ENCODE measurements at places on chromosomes 5 and 9.

DNA sequence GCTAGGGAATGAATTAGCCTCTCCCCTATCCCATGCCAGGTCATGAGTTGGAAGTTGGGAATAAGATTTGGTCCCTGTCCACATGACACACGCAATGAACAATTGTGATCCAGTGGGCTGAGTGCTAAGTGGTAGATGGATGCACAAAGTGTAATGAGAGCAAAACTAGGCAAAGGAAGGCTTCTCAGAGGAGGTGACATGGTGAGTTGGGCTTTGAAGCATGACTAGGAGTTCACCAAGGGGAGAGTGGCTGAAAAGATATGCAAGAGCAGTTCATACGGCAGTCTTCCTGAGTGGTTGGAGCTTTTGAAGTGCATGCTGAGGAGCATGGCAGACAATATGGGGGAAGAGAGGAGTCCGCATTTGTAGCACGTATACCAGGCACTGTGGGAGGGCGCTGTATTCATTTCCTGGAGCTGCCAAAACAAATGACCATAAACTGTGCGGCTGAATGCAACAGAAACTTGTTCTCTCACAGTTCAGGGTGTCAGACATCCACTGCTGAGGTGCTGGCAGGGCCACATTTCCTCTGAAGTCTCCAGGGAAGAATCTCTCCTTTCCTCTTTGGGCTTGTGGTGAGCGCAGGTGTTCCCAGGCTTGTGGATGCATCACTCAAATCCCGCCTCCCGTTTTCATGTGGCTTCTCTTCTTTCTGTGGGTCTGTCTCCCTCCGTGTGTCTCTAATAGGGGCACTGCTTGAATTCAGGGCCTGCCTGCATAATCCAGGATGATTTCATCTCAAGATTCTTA is 49.5 kb downstream of the NSG2 start:
- DNase-seq: no peak

GRCh38 chr5:16737620-16738364 is 121.0 kb upstream of the RETREG1 start:
- DNase-seq: no peak

- DNase-seq: no peak
These were observed 72.1 kb downstream of the LRSAM1 start for GRCh38 chr9:127523312-127523851.

DNA sequence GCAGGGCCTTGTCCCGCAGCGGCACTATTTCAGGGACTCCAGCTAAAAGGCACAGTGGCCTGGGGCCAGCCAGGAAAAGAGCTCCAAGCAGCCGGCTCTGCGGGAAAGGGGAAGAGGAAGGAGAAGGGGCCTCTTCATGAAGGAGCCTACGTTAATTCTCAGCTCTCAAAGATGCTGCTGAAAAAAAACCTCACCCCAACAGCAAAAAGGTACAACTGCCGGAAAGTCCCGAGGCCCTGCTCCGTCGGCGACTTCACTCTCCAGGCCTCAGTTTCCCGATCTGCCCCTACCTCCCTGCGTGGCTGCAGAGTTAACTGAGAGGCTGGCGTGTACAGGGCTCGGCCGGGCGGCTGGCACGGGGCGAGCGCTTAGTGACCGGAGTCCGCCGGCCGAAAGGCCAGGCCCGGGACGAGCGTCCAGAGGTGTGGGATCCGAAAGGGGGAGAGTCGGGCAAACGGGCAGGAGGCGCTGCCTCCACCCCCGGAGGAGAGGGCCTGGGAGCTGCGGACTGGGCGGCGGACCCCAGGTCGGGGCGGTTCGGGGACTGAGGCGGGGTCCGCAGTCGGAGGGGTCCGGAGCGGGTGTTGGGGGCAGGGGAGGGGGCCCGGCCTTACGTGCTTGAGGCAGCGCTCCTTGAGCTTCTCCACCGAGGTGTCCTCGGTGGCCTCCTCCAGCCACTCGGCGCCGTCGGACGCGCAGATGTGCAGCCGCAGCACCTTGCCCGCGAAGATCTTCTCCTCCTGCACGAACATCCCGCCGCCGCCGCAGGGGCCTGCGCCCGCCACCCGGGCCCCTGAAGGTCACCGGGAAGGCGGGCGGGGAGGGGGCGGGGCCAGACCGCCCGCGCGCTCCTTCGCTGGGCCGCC is 529 bp downstream of the UBAC1 start:
- DNase-seq: no peak

Data from stimulated activated CD4-positive, alpha-beta T cell treated with anti-CD3 and anti-CD28 coated beads, Interleukin-4, amount 100 ng/mL, for 1 hour (primary cell).